Stimulated activated CD8-positive, alpha-beta memory T cell treated with anti-CD3 and anti-CD28 coated beads, Interleukin-7, amount 100 ng/mL, for 1 hour (primary cell): ENCODE measurements at places on chromosomes 1 and 21.

DNA sequence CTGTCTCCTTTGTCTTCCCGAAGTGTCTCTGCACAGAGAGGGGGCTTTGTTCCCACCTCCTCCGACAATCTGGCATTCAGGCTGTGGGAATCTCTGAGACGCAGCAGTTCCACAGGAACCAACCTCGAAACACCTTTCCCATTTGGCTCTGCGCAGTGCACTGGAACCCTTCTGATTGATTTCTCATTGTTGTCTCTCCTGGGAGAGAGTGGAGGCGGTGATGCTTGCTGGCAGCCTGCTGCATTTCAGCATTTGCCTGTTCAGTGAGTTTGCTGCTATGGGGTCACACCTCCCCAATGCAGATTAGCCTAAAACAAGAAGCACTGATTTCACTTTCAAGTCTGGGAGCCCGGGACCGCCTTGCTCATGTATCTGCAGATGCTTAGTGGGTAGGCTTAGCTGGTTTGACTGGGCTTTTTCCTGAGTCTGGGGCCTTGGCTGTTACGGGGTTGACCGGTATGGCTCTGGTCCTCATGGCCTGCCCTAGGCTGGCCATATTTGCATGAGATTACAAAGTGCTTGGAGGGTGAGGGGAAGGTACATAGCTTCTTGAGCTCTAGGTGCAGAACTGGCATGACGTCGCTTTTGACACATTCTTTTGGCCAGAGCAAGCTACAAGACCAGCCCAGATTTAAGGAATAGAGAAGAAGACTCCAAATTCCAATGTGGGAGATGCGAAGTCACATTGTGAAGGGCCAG lies 695.3 kb downstream of the PTPRU start:
- DNase-seq = no peak

DNA sequence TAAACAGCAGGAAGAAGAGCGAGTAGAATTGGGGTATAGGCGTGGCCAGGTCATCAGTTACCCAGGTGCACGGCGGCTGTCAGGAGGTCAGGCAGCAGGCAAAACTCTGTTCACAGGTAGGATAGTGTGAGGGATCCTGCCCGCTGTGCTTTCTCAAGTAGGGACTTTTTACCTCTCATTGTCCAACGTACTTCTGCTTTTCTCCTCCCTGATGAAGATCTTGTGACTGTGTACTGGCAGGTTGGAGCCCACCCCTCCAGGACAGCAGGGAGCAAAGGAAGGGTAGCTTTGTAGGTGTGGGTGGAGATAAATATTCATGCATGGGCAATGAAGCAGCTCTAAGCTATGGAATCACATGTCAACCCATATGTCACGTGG lies 373.5 kb downstream of the KIF26B start:
- DNase-seq = no peak

DNA sequence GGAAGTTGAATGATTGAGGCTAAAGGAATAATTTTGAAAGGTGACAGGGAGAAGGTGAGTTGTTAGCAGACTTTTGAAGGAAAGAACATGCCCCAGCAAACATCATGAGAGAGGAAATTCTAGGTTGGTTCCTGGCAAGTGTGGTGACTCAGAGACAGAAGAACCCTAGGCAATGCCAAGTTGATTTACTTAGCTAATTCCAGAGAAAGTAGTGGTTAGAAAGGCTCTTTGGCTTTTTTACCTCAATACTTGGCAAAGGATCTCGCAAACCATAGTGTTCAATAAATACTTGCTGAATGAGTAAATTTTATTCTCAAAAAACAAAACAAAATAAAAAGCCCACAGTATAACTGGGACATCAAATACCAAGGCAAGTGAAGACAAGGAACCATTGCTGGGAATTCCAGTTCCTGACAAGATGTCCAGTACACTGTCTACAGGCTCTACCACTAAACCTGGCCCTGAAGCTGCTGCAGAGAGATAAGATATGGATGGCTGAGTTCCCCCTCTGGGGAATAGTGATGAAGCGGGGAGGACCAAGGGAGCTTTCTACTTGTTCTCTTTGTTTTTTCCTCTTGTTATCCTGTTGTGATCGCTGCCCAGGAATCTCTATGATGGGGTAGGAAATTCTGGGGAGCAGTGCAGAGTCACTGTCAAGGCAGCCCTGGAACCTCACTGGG lies 48.2 kb downstream of the IL12RB2 start:
- no peak for DNase-seq

- DNase-seq = no peak
Measured at GRCh38 chr1:86758570-86758969, 54.2 kb downstream of the SH3GLB1 start.

DNA sequence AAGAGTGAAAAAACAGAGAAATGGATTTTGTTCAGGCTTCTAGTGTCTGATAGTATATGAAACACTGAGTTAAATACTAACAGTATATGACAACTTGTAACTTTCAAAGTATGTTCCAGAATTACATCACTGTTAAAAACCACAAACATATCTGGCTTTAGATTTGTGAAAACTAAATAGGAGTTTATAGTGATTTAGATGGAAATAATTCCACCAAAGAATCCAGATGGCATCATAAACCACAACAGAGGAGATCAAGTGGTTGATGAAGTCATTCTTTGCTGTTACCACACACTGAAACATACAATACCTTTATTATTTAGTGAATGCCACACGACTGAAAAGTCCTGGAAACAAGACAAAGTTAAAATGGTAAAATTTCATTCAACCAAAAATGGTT lies 37.2 kb downstream of the ALG14 start:
- no peak for DNase-seq

DNA sequence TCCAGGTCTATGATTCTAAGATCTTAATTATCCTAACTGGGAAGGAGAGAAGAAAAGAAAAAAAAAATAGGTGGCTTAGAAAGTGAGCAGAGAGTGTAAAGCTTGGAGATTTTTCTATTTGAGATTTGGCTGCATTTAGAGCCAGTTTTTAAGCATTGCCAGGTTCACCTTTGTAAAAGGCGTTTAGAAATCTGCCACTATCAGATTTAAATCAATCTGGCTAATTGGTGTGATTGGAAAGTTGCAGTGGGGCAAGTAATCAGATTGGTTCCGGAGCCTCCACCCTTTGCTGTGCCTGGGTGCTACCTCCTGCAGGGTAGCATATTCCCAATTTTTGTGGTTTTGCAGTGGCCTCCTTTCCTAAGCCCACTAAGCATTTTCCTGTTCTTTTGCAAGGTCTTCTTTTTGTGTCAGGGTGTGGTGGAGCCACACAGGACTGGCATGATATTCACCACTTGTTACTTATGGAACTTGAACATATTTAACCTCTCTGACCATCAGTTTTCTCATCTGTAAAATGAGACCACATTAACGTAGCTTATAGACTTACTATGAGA lies 48.5 kb upstream of the PPP2R5A start:
- DNase-seq = no peak

DNA sequence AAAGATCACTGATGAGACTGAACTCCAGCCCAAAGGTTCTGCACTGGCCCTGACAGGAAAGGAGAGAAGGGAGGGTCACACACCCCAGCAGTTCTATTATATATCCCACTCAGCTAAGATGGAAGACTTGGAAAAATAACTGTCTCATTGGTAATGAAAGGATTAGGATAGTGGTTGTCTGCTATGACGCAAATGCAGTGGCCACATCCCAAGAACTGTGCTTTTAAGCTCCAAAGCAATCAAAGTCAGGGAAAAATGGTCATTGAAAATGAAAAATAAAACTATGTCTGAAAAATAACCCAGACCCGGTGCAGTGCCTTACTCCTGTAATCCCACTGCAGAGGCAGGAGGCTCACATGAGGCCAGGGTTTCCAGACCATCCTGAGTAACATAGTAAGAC lies 31.0 kb downstream of the PSMG1 start:
- DNase-seq = no peak

DNA sequence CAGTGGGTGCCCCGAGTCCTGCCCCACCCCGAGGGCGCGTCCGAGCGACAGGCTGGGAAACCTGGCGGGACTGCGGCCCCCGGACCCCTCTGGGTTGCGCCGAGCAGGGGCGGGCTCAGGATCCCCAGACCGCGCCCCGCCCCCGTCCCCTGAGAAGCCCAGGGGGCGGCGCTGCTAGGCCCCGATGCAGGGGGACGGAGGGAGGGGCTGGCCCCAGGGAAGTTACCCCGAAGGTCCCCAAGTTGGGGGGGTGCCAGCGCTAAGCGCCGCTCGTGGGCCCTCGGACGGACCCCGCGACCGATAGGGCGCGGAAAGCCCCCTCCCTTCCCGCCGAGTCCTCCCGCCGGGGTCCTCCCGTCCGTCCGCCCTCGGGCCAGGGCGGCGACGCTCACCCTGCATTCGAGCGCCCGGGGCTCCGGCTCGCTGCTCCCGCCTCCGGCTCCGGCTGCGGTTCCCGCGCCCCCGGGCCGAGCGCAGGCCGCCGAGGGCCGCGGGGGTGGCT lies 414 bp downstream of the GPR153 start:
- DNase-seq = no peak

DNA sequence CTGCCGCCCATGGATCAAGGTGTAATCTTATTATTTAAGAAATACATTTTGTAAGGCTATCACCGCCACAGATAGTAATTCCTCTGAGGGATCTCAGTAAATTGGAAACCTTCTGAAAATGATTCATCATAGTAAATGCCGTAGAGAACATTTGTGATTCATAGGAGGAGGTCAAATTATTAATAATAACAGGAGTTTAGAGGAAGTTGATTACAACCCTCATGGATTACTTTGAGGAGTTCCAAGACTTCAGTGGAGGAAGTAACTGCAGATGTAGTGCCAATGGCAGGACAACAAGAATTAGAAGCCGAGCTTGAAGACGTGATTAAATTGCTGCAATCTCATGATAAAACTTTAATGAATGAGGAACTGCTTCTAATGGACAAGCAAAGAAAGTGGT lies 280.1 kb downstream of the PTPRC start:
- DNase-seq = no peak

DNA sequence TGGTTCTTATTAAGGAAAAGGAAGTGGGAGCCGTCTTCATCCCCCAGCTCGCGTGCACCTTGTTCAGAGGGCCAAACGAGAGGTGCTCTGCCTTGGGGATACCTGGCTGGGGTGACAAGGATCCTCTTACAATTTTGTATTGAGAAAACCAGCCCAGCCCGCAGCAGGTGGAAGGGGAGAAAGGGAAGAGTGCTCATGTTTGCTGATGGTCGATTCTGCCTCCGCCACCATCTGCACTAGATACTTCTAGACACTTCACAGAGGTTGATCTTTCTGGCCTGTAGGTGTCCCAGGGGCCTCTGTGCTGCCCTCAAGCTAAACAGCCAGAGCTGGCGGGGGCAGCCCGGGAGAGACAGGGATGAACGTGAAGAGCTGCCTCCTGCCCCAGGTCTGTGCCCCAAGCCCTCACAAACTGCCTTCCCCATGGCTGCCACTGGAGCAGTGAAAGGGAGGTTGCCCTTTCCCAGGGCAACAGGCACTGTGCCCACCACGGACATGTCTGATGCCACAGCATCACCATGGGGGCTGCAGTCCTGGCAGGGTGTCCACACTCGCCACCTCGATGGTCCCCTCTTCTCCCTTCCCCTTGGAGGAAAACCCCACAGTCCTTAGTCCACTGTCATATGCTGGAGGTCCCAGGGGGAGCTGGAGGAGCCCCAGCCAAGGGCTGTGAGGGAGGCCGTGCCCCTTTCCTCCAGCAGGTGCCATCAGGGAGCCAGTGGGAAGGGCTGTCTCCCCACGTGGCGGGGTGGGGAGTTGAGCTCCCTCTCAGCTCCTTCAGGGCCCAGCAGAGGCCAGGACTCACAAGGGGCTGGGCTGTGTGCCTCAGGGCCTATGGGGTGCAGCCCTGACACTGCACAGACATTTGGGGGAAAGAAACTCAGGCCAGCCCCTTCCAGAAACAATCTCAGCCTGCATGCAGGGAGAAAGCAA lies 8.1 kb downstream of the ADPRS start:
- DNase-seq = no peak

DNA sequence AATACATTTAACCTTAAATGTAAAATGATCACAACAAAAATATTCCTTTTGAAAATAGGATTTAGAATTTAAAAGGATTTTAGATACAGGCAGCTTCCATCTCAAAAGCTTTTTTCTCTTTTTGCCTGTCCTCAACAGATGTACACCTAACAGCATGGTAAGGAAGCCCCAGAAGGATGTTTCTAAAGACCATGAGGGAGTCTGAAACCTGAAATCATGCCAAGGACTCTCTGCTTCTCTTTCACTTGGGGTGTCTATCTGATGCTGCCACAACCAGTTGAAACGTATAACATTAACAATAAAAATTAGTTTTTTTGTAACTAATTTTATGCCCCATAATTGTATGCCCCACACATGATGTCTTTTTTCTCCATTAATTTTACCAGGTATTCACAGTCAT lies 5.4 kb upstream of the ZNF281 start:
- no peak for DNase-seq

- DNase-seq = no peak
Measured at GRCh38 chr1:37825506-37825905, 17.5 kb upstream of the YRDC start.

GRCh38 chr1:167101754-167102153 lies 7.9 kb downstream of the STYXL2 start:
- no peak for DNase-seq

DNA sequence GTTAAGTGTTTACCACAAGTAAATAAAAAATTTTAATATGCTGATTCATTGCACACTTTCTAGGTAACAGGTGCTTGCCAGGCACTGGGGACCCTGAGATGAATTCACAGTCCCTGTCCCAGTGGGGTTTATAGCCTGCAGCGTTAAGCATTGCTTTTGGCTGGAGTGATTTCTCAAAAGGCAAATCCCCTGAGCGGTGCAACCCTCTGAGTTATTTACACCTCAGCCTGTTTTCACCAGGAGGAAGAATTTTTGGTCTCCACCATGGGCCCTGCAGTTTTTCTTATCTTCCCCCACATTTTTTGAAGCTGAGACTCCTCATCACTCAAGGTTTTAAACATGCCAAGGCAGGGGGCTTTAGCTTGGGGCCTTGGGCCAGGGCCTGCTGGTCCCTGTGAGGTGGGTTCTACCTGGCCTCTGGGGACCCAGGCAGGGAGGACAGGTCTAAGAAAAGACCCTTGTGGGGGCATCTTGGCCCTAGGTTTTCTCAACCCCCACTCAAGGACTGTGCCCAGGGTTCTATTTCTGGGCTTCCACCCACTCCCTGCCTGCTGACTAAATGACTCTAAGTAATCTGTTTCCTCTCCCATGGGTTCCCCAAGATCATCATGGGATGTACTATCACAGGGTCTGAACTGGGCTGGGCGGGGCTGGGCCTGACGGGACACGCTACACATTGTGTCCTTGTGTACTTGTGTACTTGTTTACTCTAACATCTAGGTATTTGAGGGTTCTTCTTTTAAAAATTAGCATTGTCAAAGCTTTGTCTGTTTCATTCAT lies 10.2 kb upstream of the CHIT1 start:
- DNase-seq = no peak

GRCh38 chr1:13830616-13831280 lies 130.8 kb downstream of the PRDM2 start:
- DNase-seq = no peak

- no peak for DNase-seq
Measured at GRCh38 chr21:42566524-42567213, 53.0 kb downstream of the SLC37A1 start.
